ENCODE measurements at places on chromosomes 1 and 21. TPM values are rescaled to one million over a fixed set of nuclear protein-coding genes. Genes with fewer than 3 reads are reported as not detected.

- peak; percentile 39 for DNase-seq
Measured at GRCh38 chr1:175154629-175155472, 37.7 kb downstream of the KIAA0040 start.

GRCh38 chr1:224726441-224727182 is 110.5 kb downstream of the CNIH3 start:
- peak; percentile 2 for DNase-seq

The LHX8 gene
- total RNA-seq = not detected

GRCh38 chr1:44036409-44037139 is 5.3 kb upstream of the SLC6A9 start:
- DNase-seq = peak; percentile 78

The FAM151A gene
- not detected for total RNA-seq

The NUDT4B gene
- 11.9 TPM for total RNA-seq

DNA sequence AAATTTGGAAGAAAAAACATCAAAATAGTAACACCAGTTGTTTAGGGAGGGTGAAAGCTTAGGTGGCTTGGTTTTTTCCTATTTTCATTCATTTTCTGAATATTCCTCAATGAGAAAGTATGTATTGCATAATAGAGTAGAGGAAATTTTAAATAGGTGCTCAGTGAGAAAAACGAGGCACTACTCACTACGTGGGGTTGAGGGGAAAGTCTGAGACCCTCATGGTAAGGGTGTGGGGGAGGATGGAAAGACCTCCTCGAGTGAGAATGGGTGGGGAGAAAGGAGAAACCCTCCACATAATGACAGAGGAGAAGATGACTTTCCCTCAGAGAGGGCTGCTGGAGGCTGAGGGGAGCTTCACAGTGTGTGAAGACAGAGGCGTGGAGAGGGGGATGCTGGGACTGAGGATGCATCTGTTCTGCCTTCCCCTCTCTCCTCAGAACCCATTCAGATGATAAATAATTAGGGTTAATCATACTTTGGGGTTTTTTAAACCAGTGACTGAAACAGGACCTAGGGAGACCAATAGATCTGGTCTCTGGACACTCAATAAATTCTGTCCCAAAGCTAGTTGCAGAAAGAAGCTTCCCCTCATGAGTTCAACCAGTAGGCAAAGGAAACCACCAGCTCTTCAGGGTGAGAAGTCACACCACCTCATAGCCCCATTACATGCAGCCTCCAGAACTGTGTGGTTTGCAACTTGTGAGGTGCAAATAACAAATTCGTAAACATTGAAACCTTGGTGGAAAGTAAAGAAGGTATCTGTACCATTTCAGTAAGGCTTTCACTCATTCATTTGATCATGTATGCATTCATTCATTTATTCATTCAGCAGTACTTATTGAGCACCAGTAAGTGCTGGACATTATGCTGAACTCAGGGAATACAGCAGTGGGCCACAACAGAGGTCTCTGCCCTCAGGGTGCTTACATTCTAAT is 17.1 kb downstream of the SLAMF7 start:
- no peak for DNase-seq

DNA sequence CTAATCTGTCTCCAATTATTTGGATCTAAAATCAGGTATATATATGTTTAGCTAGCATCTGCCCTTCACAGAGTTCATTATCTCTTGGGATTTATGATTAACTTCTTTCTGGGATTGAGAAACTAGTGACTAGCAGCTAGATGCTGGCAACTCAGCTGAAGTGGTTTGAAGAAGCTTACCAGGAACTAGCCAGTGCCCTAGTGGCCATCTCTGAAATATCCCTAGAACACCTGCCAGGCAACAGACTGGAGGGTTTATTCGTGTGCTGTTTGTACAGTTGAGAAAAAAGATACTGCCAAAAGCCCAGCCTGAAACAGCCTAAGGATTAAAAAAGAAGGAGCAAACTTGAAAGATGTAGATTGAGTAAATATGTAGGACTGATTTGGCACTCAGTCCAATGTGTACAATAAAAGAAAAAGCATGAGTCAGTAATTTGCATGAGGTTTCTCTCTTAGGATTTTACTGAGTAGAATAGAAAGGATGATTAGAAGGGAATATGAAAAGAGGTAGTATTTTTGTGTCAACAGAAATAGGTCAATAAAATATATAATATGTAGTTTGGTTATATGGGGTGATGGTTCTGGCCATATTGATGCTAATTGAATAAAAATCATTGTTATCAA is 1144.6 kb upstream of the ADGRL2 start:
- no peak for DNase-seq

The SNX7 gene
- 24.5 TPM for total RNA-seq

GRCh38 chr1:36706416-36706815 is 223.7 kb upstream of the CSF3R start:
- DNase-seq = no peak

GRCh38 chr1:169110689-169111447 is 4.4 kb downstream of the ATP1B1 start:
- peak; percentile 72 for DNase-seq

GRCh38 chr1:52614671-52615070 is 12.5 kb downstream of the GPX7 start:
- DNase-seq = no peak

GRCh38 chr1:110875216-110875731 is 2.3 kb downstream of the CD53 start:
- DNase-seq = no peak

DNA sequence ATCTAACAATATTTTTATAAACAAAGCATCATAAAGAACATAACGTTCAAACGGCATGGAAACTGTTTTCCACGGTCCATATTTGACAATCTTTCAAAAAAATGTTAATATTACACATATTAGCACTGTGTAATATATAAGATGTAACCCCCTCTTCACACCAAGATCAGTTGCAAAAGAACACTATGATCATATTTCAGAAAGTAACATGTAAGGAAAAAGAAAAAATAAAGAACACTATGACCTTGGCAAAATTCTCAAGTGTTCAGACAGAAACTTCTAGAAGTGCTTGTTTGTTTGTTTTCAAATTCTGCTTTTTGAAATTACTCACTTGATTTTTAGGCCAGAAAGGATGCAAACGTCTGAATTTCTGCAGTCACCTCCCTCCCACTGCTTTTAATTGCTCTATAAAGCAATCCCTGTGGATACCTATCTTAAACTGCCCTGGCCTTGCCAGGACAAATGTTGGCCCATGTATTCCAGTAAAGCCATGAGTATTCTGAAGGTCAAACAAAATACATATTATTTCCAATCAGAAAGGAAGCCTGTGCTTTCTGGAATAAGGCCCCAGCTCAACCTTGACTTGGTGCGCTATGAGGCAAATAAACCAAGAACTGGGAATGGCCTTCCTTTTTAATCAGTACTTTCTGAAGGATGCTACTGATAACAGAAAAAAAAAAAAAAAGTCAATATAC is 68.6 kb downstream of the TGFBR3 start:
- no peak for DNase-seq

The TNFRSF14 gene
- 66.8 TPM for total RNA-seq

DNA sequence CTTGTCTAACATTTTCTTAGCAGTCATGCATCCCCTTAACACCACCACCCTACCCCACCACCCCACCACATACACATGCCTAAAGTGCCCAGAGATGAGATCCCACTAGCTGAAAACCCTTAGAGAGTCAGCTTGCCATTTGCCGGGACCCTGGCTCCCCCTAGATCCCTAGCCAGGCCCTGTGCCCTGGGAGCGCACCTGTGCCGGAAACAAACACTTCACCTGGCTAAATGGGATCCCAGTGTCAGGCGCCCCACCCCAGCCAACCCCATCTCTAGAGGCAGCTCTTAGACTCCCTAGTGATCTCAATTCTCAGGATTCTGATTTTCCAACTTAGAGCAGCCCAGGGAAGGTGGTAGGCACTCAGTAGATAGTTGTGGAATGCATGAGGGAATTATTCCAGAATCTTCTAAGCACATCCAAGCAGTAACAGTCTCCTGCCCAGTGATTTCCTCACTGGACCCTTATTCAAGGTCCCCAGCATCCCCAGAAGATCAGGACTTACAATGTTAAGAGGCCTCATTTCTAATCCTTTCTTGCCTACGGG is 105.2 kb downstream of the LAMC2 start:
- DNase-seq = no peak

- no peak for DNase-seq
Measured at GRCh38 chr21:42382915-42383314, 12.9 kb downstream of the TMPRSS3 start.

The CBR3 gene
- total RNA-seq = 3.0 TPM

DNA sequence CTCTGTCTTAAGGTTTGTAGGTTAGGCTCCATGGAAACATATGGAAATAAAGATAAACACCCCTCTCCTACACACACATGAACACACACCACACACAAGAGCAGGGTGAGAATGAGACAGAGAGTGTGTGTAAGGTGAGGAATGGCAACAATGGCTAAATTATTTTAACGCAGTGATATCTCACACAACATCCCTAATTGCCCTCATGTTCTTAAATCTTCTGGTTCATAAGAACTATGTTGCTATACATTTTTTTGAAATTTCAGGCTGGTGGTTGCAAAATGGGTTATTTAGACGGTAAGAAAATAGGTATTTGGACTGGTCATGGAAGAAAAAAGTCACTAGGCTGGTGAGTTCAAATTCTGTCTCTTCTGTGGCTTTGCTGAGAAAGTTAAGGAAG is 316.7 kb upstream of the ESRRG start:
- no peak for DNase-seq

GRCh38 chr1:25487628-25488027 is 55.8 kb upstream of the LDLRAP1 start:
- DNase-seq = no peak

GRCh38 chr1:88060750-88061491 is 623.2 kb upstream of the PKN2 start:
- DNase-seq = no peak

The S100A14 gene
- 0.51 TPM for total RNA-seq

DNA sequence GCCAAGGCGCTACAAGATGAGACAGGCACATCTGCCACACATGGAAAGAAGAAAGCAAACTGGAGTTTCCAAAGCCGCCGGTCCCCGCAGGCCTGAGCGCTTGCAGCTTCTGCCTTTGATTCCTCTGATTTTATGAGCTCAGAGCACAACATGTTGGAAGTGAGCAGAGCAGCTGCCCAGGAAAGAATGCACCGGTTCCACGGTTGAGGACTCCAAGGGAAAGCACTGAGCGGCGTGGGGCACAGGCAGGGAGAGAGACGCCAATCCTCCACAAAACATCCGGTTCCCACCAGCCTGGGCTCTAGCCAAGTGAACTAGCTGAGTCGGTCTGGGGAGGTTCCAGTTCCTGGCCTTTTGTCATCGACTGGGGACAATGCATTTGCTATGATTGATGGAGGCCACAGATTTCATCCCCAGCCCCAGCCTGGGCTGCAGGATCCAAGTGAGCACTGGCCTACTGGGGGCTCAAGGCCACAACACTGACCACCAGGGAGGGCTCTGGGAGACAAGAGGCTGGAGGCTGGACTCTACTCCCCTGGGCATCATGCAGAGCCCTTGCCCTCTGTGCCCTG is 253.1 kb upstream of the IRF2BP2 start:
- peak; percentile 99 for DNase-seq

GRCh38 chr1:29981586-29982239 is 741.7 kb downstream of the MATN1 start:
- no peak for DNase-seq

The SDCCAG8 gene
- total RNA-seq = 22.5 TPM

- DNase-seq = no peak
Measured at GRCh38 chr1:153677718-153678518, 570 bp upstream of the NPR1 start.

The VAMP3 gene
- 101 TPM for total RNA-seq

The PDE4DIP gene
- total RNA-seq = 5.7 TPM

- no peak for DNase-seq
Measured at GRCh38 chr1:205422993-205423642, 1.3 kb upstream of the LEMD1 start.

DNA sequence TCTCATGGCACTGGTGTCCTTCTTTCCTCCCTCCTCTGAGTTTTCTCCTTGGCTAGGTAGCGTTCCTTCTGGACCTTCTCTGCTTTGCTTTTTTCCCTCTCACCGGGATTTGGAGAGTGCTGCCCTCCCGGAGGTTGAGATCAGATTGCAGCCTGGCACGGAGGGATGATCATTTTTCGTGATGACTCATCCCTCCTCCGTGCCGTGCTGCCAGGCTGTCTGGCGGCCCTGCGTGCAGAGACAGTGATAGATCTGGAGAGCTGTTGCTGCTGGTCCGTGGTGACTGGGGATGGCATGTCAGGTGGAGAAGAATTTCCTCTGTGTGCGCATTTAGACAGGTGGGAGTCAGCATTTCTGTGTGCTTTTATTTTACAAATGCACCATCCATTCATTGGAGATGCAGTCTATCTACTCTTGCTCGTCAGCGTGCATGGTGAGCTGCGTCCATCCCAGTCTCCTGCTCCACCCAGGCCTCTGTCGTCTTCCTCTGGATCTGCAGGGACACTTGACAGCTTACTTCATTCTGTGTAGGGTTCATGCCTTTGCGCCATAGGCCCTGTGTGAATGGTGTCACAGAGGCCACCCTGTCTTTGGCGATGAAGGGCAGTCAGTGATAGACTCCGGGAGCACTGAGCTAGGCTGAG is 104.4 kb downstream of the PCBP3 start:
- no peak for DNase-seq

GRCh38 chr1:185408700-185409270 is 91.7 kb upstream of the IVNS1ABP start:
- DNase-seq = no peak

The KIAA1614 gene
- total RNA-seq = 4.0 TPM

- peak; percentile 24 for DNase-seq
Measured at GRCh38 chr1:6783936-6784559, 1.2 kb upstream of the CAMTA1 start.

- DNase-seq = no peak
Measured at GRCh38 chr1:84089465-84089864, 54.6 kb upstream of the PRKACB start.

DNA sequence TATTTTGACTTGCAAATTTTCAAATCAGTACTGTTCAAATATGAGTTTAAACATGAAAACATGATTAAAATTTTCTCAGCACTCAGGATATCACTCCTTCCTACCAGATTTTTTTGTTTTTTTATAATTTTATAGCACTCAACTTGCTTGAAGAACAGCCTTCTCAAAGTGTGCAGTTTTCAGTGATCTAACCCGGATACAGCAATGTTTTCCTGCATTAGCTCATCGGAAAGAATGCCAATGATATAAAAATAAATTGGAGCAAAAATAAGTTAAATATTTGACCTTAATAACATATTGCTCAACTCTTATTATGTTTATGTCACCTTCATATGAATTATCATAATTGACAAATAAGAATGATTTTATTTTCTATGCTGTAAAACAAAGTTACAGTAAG is 766.8 kb downstream of the USP25 start:
- peak; percentile 60 for DNase-seq

Data from dermis microvascular lymphatic vessel endothelial cell (primary cell).